Activated T-helper 9 cell treated with anti-CD3 and anti-CD28 coated beads, Interleukin-2, amount 50 U/mL, for 16 hours (primary cell): ENCODE measurements at places on chromosomes 3 and 15.

- DNase-seq = no peak
These were observed 262.1 kb downstream of the LPP start for GRCh38 chr3:188416041-188416440.

GRCh38 chr15:82649226-82649999, 2.2 kb upstream of the CPEB1 start:
- no peak for DNase-seq

DNA sequence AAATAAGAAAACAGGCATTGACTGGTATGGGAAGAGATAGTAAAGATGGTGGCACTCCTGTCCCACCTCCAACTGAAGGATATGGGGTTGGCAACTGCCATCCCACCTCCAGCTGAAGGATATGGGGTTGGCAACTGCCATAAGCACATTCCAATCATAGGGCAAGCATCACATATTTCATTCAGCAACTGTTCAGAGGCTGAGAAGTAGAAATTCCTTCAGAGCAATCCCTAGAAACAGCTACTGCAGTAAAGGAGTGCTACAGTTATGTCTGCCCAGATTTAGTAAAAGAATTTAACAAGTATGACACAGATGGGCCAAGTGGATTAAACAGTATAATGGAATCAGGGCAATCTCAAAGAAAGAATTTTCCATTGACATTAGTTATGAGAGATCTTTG, 156.8 kb downstream of the IMPG2 start:
- no peak for DNase-seq

GRCh38 chr3:36800533-36801116, 36.3 kb upstream of the DCLK3 start:
- DNase-seq = no peak

DNA sequence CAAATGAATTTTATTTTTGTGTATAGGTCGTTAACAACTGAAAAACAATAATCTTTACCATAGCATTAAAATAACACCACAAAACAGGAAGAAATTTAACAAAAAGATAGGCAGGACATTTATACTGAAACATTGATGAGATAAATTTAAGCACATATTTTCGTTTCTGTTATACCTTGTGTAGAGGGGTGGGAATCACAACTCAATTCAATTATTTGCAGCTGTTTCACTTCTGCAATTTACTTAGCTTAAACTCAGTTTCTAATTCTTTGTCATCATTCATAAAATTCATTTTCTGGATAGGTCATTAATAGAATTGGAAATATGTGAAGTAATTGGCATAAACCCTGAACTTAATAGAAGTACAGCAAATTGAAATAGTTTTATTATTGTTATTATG, 42.3 kb downstream of the TP63 start:
- DNase-seq = no peak

DNA sequence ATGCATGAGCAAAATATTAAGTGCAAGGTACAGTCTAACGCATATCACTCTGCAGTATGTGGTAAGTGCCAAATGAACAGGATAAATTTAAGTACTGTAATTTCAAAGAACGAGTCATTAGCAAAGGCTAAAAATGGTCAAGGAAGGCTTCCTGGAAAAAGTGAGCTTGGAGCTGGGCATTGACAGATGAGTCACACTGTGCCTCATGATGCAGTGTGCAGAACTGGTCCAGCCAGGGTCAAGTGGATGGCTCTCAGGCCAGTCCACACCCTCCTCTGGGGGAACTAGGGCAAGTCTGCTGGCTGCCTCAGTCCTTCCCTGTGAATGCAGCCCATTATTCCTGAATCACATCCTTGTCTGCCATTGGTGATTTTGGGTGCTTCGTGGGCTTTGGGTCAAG, 76.3 kb downstream of the CACNA1D start:
- no peak for DNase-seq

DNA sequence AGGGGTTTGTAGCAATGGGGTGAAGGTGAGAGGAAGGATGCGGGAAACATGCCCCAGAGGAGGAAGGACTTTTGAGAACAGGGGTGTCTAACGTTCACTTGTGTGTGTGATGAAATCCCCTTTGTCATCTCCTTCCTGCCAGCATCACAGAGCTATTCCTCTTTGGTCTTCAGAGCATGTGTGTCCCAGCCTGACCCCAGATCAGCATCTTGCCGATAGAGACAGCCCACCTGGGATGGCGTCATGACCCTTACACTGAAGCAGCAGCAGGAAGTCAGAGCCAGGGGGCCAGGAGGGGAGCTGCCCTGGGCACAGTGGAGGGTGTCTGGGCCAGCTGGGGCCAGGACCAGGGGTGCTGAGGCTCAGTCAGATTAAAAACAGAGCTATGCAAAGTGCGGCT, 29.9 kb upstream of the GRIP2 start:
- no peak for DNase-seq
